ENCODE measurements at places on chromosomes 13 and 19.

DNA sequence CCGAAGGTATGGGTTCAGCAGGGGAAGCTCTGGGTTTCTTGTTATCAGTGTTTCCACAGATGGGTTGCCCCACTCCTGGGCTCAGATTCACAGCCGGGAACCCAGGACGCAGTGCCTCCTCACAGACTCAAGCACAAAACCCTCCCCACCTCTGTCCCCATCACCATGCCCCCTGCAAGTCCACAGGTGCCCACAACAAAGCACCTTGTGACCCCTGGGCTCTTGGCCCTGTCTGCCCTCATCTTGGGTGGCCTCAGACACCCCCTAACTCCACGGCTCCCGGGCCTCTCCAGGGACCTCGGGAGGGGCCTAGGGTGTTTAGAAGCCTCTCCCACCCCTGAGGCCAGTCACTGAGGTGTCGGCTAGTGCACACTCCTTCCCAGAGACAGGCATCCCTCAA, 231.7 kb downstream of the TUBA3C start:
- no peak for DNase-seq

DNA sequence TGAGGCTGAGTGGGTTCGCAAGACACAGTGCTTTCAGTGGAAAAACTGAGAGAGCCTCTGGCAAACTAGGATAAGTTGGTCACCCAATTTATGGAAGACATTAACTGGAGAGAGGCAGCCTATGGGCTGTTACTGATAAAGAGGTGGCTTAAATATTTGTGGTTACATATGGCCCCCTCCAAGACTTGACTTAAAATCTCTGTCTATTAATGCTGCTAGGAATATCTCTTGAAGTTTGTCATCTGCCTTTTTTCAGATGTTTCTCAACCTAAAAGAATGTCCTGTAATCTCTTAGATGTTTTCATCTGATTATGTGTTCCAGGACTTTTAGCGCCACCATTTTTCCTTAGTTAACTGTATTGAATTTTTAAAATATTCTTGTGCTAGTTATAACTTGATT, 54.6 kb downstream of the NAA16 start:
- no peak for DNase-seq

GRCh38 chr19:55212447-55212846, 3.1 kb upstream of the PTPRH start:
- no peak for DNase-seq

- DNase-seq: no peak
Observed at GRCh38 chr13:44079413-44080205, 199.9 kb downstream of the LACC1 start.

DNA sequence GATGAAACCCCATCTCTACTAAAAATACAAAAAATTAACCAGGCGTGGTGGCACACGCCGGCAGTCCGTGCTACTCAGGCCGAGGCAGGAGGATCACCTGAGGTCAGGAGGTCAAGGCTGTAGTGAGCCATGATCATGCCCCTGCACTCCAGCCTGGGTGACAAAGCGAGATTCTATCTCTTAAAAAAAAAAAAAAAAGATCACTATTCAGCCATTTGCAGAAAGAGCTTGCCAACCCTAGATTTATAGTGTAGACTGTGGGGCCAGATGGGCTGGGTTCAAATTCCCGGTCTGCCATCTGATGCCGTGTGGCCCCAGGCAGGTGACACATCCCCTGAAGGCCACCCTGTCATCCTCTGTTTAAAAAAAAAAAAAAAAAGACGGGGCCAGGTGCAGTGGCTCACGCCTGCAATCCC, 28.9 kb downstream of the SMIM24 start:
- DNase-seq: no peak

- no peak for DNase-seq
Observed at GRCh38 chr19:42248270-42249148, 6.1 kb upstream of the GSK3A start.

Data from testis (tissue), 5 donors.